Esophagus squamous epithelium (tissue), 5 donors: ENCODE measurements at places on chromosomes 12 and 14.

DNA sequence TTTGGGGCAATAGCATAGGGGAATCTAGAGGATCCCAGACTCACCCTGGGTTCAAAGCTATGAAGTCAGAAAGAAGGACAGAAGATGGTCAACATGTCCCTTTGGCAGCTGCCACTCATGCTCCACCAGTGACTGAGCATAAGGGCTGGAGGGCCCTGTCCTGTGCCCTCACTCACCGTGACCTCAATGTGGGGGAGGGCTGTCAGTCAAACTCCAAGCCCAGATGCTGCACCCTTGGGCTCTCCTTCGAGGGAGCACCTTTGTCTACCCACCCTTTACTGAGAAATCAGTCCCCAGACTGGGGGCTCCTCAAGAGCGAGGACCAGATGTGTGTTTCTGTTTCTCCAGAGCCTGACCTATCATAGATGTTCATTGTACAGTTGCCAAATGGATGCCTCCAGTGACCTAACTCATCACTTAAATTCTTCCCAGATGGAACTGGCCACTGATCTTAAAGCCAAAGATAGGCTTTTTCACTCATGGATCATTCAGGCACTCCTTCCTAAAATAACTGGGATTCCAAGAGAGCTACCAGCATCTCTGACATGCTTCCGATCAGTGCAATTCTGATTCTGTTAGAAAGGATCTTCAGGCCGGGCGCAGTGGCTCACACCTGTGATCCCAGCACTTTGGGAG is 27.2 kb upstream of the VSX2 start:
- H3K4me3 ChIP-seq: no peak overlapping the region
- H3K36me3 ChIP-seq: no peaks in the 10 kb centered on the region
- H3K27ac ChIP-seq: no peak overlapping the region
- no peaks in the 10 kb centered on the region for H3K27me3 ChIP-seq
- no peaks in the 10 kb centered on the region for H3K4me1 ChIP-seq

GRCh38 chr14:29579838-29580237 is 347.8 kb downstream of the PRKD1 start:
- no peak overlapping the region for H3K4me3 ChIP-seq
- DNase-seq: no peak
- no peaks in the 10 kb centered on the region for H3K27me3 ChIP-seq
- no peak overlapping the region for H3K27ac ChIP-seq

- H3K27ac ChIP-seq: no peak overlapping the region
- no peaks in the 10 kb centered on the region for H3K27me3 ChIP-seq
- H3K4me3 ChIP-seq: no peak overlapping the region
- no peak for DNase-seq
- H3K4me1 ChIP-seq: peaks cover 29% of the 10 kb centered on the region
Measured at GRCh38 chr12:19244312-19244711, 114.8 kb downstream of the PLEKHA5 start.

GRCh38 chr12:128702371-128702770 is 121.4 kb downstream of the SLC15A4 start:
- no peak for DNase-seq
- H3K27ac ChIP-seq: no peak overlapping the region
- no peaks in the 10 kb centered on the region for H3K27me3 ChIP-seq
- H3K36me3 ChIP-seq: no peaks in the 10 kb centered on the region
- no peaks in the 10 kb centered on the region for H3K4me1 ChIP-seq

DNA sequence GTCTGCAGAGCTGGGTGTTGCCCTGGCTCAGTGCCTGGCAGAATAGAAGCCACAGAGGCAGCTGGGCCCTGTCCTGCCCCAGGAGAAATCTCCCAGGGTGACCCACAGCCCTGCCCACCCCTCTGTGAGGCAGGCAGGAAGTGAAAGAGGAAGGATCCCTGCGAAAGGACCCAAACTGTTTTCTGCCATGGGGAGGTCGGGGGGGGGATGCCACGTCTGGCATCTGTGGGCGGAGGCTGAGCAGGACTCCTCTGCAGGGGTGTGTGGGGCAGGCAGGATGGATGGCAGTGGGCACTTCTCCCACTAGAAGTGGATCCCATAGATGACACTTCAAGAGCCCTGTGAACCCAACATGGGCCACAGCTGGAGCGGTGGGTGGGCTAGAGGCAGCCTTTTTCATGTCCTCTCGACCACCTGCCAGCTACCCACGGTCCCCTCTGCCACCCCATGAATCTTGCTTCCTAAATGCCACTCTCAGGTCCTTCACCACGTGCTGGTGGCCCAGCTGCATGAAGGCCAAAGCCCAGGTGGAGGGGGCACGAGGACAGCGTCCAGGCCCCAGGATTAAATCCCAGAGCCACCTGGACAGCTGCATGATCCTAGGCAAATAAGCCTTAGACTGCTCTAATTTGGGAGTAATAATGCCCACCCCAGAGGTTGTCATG is 3.6 kb downstream of the PAPLN start:
- no peak overlapping the region for H3K4me3 ChIP-seq
- peaks cover 60% of the 10 kb centered on the region for H3K4me1 ChIP-seq
- H3K36me3 ChIP-seq: no peaks in the 10 kb centered on the region
- no peaks in the 10 kb centered on the region for H3K27me3 ChIP-seq
- DNase-seq: no peak

DNA sequence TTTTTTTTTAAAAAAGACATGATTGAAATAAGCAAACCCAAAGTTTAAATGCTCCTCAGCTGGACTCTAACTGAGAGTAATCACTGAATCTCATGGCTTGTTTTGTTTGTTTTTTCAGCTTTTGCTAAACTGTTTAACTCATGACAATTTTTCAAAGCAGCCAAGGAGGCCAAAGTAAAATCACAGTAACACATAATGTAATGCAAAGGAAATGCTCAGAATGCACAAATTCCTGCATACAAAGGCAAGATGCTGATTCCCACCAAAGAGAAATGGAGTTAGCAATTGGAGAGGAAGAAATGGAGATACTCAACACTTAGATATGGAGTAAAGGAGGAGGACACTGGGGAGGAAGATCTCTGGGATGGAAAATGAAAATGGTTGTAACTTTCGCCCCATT is 126.2 kb upstream of the SOX5 start:
- no peaks in the 10 kb centered on the region for H3K27me3 ChIP-seq
- no peaks in the 10 kb centered on the region for H3K36me3 ChIP-seq
- H3K4me3 ChIP-seq: no peak overlapping the region
- no peak overlapping the region for H3K27ac ChIP-seq
